ENCODE measurements at places on chromosomes 2 and 18. TPM values are rescaled to one million over a fixed set of nuclear protein-coding genes. Genes with fewer than 3 reads are reported as not detected.

POTEJ gene
- total RNA-seq, result not detected

DNAJC5G gene
- not detected for total RNA-seq

DNA sequence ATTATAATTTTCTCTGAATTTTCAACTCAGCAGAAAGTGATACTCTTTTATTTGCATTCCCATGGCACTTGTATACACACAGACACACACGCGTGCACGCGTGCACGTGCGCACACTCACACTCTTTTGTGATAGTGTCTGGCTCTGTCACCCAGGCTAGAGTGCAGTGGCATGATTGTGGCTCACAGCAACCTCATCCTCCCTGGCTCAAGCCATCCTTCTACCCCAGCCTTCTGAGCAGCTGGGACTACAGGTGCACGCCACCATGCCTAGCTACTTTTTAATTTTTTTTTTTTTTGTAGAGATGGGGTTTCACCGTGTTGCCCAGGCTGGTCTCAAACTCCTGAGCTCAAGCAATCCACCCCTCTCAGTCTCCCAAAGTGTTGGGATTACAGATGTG, 123.2 kb downstream of the MC4R start:
- no peaks in the 10 kb centered on the region for H3K36me3 ChIP-seq
- DNase-seq, result no peak
- peaks cover 2% of the 10 kb centered on the region for H3K4me1 ChIP-seq
- H3K27me3 ChIP-seq, result no peaks in the 10 kb centered on the region
- H3K4me3 ChIP-seq, result no peak overlapping the region
- H3K27ac ChIP-seq, result no peak overlapping the region

- no peak for DNase-seq
- H3K4me1 ChIP-seq, result no peaks in the 10 kb centered on the region
- peaks cover 11% of the 10 kb centered on the region for H3K27me3 ChIP-seq
Observed at GRCh38 chr2:186709529-186710450, 15.9 kb downstream of the FAM171B start.

DNA sequence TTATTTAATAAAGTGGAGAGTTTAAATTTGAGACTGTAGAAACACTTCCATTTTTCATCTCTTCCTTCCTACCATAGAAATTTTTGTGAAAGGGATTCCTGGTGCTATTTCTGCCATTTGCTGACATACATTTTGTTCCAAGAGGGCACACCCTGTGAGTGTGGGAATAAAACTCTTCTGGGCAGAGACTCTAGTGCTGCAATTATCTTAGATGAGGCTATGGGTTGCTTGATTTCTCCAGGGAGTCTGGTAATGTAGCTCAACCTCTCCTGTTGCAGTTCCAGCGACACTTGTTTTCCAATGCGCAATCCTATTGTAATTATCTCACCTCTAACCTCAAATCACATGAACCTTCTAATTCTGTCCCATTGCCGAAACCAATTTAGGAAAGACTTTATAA, 60.1 kb upstream of the ZSWIM2 start:
- H3K4me3 ChIP-seq, result no peak overlapping the region
- H3K27ac ChIP-seq, result no peak overlapping the region
- no peaks in the 10 kb centered on the region for H3K4me1 ChIP-seq
- DNase-seq, result no peak
- no peaks in the 10 kb centered on the region for H3K36me3 ChIP-seq

DNA sequence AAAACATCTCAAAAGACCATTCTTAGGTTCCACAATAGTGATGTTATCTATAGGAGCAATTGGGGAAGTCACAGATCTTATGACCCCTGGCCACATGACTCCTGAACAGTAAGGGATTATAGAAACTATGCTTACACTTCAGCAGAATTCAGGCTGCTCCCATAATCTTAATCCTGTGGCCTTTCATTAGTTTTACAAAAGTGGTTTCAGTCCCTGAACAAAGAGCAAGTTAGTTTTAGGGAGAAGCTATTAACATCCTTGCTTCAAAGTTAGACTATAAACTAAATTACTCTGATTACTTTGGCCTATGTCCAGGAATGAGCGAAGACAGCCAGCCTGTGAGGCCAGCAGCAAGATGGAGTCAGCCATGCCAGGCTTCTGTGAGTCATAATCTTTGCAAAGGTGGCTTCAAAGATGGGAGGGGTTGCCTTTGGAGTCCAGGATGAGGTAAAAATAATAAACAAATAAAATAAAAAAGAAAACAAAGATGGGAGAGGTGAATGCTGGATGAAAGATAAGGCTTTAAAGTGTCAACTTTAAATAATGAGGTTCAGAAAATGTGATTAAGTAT, 168.7 kb upstream of the NDUFV2 start:
- no peak overlapping the region for H3K4me3 ChIP-seq
- DNase-seq, result no peak
- peaks cover 4% of the 10 kb centered on the region for H3K27me3 ChIP-seq
- no peaks in the 10 kb centered on the region for H3K4me1 ChIP-seq

MEMO1 gene
- total RNA-seq, result 43.8 TPM

GRCh38 chr2:212922701-212923100, 228.7 kb downstream of the IKZF2 start:
- peaks cover 4% of the 10 kb centered on the region for H3K36me3 ChIP-seq
- H3K4me1 ChIP-seq, result peaks cover 4% of the 10 kb centered on the region
- H3K4me3 ChIP-seq, result no peak overlapping the region
- DNase-seq, result no peak

DNA sequence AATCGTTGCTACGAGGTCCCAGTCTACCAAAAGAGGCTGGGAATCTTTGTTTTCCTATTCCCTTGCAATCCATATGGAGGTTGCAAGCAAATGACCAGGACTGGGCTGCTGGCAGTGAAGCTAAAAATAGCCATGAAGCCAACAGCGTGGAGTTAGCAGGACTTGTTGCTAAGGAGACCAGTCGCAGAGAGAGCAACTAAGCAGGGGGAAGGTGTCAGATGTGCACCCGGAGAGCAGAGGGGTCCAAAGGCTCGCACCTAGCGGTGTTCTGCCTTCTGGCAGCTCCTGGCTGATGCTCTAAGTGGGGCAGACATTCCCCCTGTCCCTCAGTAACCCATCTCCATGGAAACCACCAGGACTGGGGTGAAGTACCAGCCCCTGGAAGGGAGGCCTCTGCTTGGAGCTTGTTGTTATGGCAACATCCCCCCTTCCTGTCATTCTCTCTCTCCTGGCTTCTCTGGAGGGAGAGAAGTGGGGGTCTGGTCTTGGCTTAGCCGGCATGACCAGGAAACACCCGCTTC, 84.6 kb downstream of the DNMT3A start:
- H3K36me3 ChIP-seq, result peaks cover 30% of the 10 kb centered on the region
- no peak overlapping the region for H3K4me3 ChIP-seq
- DNase-seq, result no peak
- peaks cover 20% of the 10 kb centered on the region for H3K4me1 ChIP-seq
- H3K27ac ChIP-seq, result no peak overlapping the region
- H3K27me3 ChIP-seq, result no peaks in the 10 kb centered on the region
